MCF 10A (cell line): ENCODE measurements at places on chromosomes 7 and 10. TPM values are rescaled to one million over a fixed set of nuclear protein-coding genes. Genes with fewer than 3 reads are reported as not detected.

- no peak for DNase-seq
- no peaks in the 10 kb centered on the region for H3K4me1 ChIP-seq
- H3K4me3 ChIP-seq: no peak overlapping the region
- no peaks in the 10 kb centered on the region for H3K36me3 ChIP-seq
- no peak overlapping the region for H3K27ac ChIP-seq
Measured at GRCh38 chr7:11730725-11731124, 101.3 kb downstream of the THSD7A start.

DNA sequence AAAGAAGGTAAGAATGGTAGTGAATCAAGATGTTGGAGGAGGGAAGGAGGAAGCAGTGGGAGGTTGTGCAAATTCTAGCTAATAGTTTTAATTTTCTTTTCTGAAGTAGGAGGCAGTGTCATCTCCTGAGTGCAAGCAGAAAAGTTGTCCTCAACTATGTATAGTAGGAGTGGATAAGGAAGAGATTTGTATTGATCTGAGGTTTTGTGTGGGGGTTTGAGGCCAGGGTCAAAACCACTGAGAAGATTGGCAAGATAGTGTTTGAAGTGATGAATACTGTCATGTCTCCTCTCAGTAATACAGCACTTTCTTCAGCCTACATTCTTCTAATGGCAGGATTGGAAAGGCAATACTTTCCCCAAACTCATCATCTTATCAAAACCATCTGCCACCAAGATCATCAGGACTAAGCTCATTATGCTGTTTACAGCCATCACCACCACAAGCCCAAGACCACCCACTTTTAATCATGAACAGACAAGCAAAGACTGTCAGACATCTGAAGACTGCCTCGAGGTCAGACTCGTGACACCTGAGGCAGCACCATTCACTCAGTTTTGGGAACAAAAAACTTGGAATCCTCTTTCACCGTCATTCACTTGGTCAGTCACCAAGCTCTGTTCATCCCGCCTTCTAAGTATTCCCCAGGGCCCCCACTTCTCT, 1.5 kb upstream of the MIOS start:
- DNase-seq: no peak
- peaks cover 12% of the 10 kb centered on the region for H3K4me1 ChIP-seq
- peaks cover 7% of the 10 kb centered on the region for H3K36me3 ChIP-seq
- H3K27ac ChIP-seq: no peak overlapping the region
- no peaks in the 10 kb centered on the region for H3K27me3 ChIP-seq

- H3K27me3 ChIP-seq: no peaks in the 10 kb centered on the region
- no peaks in the 10 kb centered on the region for H3K4me1 ChIP-seq
- H3K4me3 ChIP-seq: no peak overlapping the region
- no peak for DNase-seq
- no peaks in the 10 kb centered on the region for H3K36me3 ChIP-seq
Measured at GRCh38 chr10:56782503-56782902, 421.4 kb upstream of the ZWINT start.

DNA sequence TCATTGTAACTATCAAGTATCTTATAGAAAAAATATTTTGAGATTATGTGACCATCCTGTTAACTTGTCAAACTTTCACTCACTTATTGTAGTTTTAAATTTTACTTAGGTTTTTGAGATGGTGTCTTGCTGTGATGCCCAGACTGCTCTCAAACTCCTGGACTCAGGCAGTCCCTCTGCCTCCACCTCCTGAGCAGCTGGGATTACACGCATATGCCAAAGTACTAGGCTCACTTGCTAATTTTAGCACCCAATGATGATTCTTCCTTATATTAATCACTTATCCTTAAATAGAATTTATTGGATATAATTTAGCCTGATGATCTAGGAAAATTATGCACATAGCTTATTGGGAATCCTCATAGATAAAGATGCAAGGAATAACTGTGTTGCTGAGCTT, 104.9 kb downstream of the BTRC start:
- peaks cover 9% of the 10 kb centered on the region for H3K36me3 ChIP-seq
- H3K27me3 ChIP-seq: no peaks in the 10 kb centered on the region
- no peak for DNase-seq
- no peak overlapping the region for H3K4me3 ChIP-seq

- H3K4me3 ChIP-seq: peak overlapping the region; percentile 91
- no peak overlapping the region for H3K27ac ChIP-seq
- H3K27me3 ChIP-seq: no peaks in the 10 kb centered on the region
- peaks cover 23% of the 10 kb centered on the region for H3K4me1 ChIP-seq
- no peak for DNase-seq
- peaks cover 66% of the 10 kb centered on the region for H3K36me3 ChIP-seq
Measured at GRCh38 chr7:2357571-2357970, 2.9 kb downstream of the EIF3B start.

Gene GIMAP7
- not detected in 2 replicates for total RNA-seq
